ENCODE measurements at places on chromosomes 6 and 20.

- no peak for DNase-seq
These were observed 270.6 kb downstream of the PRL start for GRCh38 chr6:22026164-22026678.

GRCh38 chr6:122268394-122268793 lies 131.1 kb upstream of the HSF2 start:
- DNase-seq = no peak

- DNase-seq = no peak
These were observed 4.4 kb upstream of the PLCB1 start for GRCh38 chr20:8127553-8128255.

DNA sequence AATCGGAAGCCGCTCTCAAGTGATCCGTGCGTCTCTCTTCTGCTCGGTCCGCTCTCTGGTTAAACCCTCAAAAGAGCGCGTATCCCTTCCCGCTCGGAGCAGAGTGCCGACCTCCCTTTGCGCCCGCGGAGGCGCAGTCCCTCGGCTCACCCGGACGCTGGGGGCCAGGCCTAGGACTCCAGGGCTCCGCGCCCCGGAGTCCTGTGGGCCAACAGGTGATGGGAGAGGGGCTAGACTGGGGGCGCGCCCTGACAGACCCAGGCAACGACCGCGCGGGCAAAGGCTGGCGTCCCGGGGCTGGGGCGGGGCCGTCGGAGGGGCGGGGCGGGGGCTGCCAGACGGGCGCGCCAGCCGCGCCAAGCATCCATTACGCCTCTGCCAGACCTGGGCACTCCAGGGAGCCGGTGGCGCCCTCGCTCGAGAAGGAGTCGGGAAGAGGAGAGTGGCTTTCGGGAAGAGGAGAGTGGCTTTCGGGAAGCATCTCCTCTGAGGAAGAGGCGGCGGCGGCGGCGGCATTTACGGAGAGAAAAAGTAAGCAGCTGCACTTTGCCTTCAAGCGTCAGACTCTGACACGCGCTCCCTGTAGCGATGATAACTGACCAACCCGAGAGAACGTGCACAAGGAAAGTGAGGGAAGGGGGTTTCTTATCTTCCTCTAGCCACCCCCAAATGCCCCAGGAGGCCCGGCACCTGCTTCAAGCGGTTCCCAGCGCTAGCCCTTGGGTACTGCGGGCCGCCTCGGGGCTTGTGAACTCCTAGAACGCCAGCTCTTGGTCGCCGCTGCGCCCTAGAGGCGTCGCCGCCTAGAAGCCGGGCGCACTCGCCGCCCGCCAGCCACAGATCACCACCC lies 2.6 kb downstream of the EPHA7 start:
- DNase-seq = peak; percentile 75

- no peak for DNase-seq
These were observed 142.6 kb upstream of the ZNF217 start for GRCh38 chr20:53736122-53736756.

GRCh38 chr6:18515767-18516166 lies 128.6 kb downstream of the RNF144B start:
- no peak for DNase-seq

DNA sequence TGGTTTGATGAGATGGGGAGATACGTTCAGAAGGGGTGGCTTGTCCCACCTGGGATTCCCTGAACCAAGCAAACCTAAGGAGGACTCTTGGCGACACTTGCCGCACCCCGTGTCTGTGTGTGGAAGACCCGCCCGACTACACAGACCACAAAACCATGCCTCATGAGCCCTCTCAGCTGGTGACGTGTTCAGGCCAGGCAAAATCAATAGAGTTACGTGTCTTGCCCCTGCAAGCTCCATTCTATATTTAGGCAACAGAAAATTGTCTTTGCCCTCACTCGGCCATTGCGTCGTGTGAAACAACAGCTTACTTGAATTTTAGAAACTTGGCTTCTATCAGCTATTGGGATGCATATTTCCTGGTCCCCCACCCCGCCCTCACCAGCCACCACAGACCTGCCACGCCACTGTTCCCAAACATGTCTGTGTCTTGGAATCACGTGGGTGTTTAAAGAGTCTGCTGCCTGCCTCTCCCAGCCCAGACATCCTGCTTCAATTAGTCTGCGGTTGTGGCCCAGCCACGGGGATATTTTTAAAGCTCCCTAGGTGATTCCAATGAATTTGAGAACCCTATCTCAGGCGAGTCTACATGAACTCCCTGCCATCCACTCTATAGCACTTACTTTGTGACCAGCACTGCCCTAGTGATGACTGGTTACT lies 279.2 kb upstream of the EXOC2 start:
- no peak for DNase-seq

Data from stomach (tissue), 19 donors.